ENCODE measurements at places on chromosomes 2 and 18.

DNA sequence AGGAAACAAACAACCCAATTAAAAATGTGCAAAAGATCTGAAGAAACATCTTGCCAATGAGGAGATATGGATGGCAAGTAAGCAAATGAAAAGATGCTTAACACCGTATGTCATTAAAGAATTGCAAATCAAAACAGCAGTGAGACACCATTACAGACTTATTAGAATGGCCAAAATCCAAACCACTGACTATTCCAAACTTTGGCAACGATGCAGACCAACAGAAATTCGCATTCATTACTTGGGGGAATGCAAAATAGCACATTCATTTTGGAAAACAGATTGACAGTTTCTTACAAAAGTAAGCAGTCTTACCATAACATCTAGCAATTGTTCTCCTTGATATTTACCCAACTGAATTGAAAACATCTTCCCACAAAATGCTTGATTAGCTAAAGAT lies 1118.7 kb downstream of the SUCLG1 start:
- no peak for DNase-seq

DNA sequence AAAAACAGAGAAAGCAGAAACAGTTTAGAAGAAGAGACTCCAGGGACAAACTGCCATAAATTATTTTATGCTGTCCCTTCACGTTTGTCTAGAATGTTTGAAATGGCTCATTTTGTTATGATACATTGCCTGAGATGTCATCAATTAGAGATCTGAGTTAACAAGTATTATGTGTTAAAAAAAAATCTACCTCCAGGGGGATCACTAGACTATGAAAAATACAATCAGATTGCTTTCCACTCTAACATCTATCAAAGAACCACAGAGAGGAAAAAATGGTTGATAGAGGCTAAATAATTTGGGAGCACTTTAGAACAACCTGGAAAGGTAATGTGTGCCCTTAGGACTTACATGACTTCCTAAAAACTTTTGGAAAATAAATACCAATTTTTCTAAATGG lies 103.8 kb upstream of the CCDC150 start:
- DNase-seq, result no peak

DNA sequence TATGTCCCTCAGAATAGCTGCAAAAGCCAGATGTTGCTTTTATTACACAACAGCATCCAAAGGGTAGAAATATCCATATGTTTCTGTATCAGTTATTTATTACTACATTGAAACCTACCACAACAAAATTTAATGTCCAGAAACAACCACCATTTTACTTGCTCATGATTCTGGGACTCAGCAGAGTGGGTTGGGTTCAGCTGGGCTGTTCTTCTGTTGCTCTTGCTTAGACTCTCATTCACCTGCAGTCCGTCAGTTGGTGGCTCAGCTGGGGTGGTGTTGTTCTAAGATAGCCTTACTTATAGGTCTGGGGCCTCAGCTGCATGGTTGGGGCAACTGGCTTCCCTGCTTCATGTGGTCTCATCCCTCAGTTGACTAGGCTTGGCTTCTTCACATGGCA lies 21.7 kb downstream of the AQP4 start:
- DNase-seq, result no peak

- no peak for DNase-seq
Measured at GRCh38 chr2:199684832-199685231, 166.2 kb downstream of the FTCDNL1 start.

DNA sequence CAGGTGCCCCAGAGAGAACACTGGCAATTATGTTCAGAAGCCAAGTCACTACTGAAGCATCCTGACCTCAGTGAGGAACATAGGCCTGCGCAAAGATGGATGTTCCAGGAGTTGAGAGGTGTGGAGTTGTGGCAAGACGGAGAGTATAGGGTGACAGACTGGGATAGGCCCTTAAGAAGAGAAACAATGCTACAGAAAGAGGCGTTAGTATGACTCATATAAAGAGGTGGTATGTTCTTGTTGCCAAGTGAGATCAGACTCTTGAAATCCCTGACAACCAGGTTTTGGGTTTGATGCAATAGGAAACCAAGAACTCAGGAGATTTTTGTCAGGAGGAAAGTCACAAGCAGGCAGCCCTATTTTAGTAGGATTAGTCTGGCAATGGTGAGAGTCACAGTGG lies 185.6 kb downstream of the RIT2 start:
- no peak for DNase-seq

DNA sequence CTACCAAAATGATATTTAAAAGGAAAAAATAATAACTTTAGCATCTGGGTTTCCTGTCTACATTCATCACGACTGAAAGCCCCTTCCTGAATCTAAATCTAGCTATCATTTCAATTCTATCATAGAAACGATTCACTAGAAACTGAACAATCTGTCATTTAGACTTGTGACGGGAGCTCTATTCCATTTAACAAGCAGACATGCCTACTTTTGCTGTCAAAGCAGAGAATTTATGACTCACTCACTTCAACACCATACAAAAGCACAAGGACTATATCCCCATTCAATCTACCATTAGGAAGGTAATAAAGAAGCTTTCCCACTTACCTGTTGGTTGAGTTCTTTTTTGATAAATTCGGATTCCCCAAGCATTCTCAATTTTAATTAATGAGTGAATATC lies 1072.3 kb downstream of the LRP1B start:
- no peak for DNase-seq

DNA sequence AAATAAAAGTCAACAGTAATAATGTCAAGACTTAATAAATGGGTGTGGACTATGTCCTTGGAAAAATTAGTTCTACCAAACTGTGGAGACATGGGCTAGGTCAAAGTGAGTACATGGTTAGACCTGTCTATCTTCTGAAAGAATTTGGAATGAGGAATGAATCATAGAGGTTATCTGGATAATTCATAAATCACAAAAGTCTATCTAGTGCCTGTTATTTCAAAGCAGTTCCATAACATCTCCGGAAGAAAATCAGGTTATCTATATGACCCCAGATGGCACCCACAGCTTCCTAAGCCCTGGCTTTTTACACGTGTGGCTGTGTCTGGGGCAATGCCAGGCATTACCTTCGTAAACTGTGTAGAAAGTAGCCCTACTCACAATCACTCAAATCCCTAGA lies 272.0 kb downstream of the ETAA1 start:
- DNase-seq, result no peak

DNA sequence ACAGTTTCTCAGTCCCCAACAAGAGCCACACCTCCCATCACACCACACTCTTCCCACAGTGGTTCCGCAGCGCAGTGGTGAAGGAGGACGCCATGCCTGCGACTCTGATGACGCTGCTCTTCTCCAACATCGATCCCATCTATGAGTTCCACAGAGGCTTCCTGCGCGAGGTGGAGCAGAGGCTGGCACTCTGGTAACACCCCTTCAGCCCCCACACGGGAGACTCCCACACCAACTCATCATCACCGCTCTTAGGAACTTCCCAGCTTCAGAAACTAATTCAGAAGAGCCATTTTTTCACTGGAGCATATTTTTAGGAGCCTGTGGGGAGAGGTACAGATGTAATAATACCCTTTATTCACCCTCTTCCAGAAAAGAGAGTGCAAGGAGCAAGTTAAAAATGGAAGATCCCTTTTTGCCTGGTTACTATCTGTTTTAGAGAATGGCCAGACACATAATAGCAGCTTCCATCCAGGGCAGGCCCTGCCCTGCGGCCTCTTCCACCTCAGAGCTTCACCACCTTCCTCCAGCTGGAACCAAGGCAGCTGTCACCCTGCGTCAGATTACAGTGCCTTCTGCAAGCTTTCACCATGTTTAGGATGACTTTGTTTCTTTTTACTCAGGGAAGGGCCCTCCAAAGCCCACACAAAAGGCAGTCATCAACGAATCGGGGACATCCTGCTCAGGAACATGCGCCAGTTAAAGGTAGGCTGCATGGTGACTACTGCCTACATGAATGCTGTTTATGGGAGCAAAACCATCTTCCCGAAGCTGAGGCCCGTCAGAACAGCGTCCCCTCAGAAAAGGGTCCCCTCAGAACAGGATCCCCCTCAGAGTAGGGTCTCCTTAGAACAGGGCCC lies 44.9 kb downstream of the STK25 start:
- no peak for DNase-seq

GRCh38 chr18:46625069-46625468 lies 32.0 kb downstream of the LOXHD1 start:
- no peak for DNase-seq

DNA sequence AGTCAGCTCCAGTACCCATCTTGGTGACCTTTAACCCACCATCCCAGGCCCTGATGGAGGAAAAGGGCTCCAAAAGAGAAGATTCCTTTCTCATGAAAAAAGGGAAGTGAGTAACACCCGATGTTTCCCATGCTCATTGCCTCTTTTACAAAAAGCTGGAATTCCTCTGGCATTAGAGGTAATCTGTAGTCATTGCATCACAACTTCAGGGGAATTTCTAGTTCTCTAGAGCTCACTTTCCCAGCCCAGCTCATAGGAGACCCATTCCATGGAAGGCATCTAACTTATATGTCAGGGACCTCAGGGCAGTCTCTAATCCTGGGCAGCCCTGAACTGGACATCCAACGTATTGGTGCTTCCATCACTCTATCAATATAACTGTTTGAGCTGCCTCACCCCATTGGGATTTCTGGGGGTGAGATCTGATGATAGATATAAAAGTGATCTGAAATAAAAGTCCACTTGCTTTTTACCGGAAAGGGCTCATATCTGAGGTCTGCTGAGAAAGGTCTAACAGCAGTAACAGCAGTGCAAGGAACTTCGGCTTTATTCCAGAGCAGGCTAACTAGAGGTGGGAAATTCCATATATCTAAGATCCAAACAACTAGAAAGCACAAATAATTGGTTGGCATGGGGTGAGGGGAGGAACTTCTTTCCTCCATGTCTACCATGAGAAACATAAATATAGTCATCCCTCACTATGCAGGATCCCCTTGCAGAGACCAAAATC lies 106.1 kb downstream of the ETAA1 start:
- no peak for DNase-seq

DNA sequence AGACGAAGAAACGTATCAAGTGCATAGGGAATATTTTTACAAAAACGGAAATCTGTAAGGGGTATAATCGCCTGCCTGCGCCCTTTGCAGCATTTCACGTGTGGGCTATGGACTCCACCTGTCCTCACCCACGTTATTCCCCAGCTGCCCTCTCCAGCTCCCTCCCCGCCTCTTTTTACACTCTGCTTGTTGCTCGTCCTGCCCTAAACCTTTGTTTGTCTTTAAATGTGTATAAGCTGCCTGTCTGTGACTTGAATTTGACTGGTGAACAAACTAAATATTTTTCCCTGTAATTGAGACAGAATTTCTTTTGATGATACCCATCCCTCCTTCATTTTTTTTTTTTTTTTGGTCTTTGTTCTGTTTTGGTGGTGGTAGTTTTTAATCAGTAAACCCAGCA lies 169.4 kb upstream of the SIX3 start:
- DNase-seq, result no peak

- no peak for DNase-seq
Measured at GRCh38 chr18:57077786-57078552, 68.9 kb upstream of the BOD1L2 start.

- DNase-seq, result no peak
Measured at GRCh38 chr2:5121642-5122041, 570.5 kb upstream of the SOX11 start.

DNA sequence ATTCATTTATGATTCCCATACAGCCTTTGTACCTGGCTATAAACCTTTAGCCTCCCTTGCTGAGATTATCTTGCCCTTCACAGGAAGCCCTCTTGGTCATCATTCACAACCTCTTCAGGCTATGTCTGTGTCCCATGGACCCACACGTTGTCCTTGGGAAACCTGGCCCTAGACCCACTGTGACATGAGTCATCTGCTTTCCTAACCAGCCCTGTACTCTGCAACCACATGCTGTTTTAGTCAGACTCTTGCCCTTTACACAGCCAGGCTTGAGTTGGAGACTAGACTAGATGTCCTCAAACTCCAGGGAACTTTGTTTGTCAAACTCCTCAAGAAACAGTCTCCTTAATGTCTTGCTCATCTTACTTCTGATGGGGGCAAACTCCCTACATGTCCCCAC lies 229.3 kb upstream of the ZSWIM2 start:
- DNase-seq, result no peak

DNA sequence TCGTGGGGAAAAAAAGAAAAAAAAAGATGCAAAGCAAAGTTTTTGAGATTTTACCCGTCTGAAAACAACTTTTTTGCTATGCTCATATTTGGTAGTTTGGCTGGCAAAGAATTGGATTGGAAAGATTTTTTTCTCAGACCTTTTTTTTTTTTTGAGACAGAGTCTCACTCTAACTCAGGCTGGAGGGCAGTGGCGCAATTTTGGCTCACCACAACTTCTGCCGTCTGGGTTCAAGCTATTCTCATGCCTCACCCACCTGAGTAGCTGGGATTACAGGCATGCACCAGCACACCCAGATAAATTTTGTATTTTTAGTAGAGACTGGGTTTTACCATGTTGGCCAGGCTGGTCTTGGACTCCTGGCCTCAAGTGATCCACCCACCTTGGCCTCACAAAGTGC lies 56.3 kb upstream of the TANC1 start:
- DNase-seq, result no peak

DNA sequence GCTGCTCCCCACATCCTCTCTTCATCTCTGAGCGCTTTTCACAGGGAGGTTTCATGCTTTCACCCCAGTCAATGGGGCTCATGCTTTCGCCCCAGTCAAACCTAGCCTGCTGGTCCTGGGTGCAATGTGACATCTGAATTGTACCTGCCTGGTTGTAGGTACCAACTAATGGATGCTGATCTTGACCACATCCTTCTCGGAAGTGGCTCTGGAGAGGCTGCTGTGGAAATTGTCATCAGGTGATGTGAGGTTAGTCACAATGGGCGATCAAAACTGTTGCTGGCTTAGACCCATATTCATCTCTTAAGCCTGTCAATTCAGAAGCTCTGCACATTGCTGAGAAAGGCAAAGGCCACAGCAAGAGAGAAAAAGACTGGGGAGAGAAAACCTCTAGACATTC lies 32.7 kb upstream of the ALKAL2 start:
- DNase-seq, result no peak

DNA sequence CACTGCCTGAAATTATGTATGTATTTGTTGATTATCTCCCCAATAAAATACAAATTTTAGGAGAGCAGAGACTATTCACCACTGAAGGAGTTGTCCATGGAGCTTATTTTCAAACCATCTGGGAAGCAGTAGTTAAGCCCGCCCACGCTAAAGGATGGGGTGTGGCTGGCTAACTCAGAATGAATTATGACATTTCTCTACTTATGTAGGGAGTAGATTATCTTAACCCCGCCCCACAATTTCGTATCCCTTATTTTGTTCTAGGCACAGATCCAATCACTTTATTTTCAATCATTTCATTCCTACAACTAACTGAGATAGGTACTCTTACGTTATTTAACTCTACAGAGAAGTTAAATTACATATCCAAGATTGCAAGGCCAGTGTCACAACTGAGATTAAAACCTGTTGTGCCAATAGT lies 1.4 kb upstream of the LAPTM4A start:
- peak; percentile 27 for DNase-seq

- DNase-seq, result no peak
Measured at GRCh38 chr2:207478572-207478971, 51.2 kb upstream of the CREB1 start.

GRCh38 chr2:136530146-136530545 lies 235.2 kb upstream of the THSD7B start:
- no peak for DNase-seq

Measured in ascending aorta (tissue), 2 donors.